ENCODE measurements at places on chromosomes 7 and 10. TPM values are rescaled to one million over a fixed set of nuclear protein-coding genes. Genes with fewer than 3 reads are reported as not detected.

The RBP3 gene
- total RNA-seq, result not detected

The MMD2 gene
- not detected for total RNA-seq

The ZNF479 gene
- total RNA-seq, result not detected

The CNTNAP2 gene
- total RNA-seq, result not detected

The NOS3 gene
- total RNA-seq, result 71.5 TPM

DNA sequence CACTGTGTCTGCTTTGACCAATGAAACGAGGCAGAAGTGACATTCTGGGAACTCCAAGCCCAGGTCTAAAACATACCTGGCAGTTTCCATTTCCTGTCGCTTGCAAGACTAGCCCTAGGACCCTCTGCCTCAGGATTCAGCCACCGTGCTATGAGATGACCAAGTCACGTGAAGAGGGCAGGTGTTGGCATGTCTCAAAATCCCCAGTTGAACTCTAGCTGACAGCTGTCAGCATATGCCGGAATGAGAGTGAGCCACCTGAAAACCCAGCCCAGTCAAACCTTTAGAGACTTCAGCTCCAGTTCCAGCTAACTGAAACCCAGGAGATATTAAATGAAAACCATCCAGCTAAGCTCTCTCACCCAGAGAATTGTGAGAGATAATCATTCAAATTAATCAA is 89.9 kb upstream of the PPP1R3A start:
- DNase-seq, result no peak

DNA sequence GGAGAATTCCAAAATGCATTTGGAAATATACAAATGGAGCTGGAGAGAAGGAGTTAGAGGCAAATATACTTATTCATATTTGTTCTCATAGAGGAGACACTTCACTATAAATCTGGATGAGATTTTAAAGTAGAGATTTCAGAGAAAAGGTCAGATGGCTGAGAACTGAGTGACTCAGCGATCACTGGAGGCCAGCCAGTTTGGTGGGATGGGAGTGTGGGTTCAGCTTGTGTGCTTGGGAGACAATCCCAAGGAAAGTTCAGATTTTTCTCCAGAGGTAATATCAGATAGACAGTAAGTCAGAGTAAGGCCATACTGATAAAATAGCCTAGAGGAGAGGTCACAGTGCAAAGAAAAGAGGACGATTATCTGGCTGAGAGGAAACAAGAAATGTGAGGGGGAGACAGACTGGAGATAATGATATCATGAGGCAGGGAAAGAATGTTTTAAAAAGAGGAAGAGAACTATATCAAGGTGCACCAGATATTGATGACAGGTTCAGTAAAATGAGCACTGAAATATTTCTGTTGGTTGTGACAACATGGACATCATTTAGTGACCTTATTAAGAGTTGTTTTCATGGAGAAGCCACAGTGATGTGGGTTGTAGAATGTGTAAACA is 67.0 kb downstream of the MDFIC start:
- peak; percentile 76 for DNase-seq

DNA sequence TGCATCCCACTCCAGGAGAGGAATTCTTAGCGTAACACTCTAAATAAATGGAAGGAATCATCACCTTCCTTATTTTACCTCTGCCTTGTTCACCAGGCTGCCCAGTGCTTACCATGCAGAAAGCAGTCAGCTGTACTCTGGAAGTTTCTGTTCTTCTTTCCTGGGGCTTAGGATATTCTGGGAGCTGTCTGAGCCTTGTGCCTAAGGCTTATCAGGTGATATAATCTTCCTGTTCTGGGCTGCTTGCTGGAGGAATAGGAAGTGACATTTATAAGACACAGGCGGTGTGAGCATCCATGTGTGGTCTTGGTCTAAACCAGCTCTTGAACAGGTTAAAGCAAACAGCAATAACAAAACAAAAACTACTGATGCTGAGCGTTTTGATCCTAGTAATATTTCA is 13.5 kb downstream of the KCTD7 start:
- DNase-seq, result no peak

DNA sequence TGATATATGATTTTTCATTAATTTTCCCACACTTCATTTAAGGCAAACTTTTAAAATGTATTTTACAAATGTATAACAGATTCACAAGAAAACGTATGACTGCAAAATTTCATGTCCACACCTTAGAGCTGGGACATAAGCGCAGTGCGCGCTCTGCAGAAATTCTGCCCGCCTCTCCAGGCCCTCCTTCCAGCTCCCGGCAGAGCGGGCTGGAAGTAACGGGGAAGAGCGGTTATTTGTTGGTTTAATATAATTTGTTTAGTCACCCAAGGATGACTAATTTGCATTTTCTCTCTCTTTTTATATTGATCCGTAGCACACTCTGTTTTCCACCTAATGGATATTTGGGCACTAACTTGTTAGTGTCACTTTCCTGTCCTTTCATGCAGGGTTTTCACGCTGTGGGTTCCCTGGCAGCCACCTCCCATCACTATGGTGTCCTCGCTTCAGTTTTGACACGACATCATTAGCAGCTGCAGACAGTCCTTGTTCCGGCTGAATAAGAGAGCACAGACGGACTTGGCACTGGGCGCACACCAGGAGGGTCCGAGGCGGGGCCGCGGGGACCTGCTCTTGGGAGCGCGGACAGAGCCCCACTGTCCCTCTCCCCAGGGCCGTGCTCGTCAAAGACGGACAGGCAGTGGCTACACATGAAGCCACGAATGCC is 129.2 kb upstream of the SEC61G start:
- no peak for DNase-seq

DNA sequence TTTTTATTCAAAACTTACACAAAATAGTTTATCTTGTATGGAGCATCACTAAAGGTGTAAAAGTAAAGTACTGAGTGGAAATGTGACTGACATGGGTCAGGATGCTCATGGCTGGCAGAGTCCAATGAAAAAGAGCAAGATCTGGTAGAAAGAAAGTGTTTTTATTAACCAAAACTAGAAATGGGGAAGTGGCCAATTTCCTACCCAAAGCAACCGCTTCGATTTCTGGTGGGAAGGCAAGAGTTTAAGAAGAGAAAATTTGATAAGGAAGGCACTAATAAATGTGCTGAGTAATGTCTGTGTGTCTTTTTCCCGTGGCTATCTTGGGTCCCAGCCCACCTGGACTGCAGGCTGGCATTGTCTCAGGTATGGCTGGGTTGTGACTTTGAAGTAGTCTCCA is 277.7 kb downstream of the ANKRD7 start:
- no peak for DNase-seq

DNA sequence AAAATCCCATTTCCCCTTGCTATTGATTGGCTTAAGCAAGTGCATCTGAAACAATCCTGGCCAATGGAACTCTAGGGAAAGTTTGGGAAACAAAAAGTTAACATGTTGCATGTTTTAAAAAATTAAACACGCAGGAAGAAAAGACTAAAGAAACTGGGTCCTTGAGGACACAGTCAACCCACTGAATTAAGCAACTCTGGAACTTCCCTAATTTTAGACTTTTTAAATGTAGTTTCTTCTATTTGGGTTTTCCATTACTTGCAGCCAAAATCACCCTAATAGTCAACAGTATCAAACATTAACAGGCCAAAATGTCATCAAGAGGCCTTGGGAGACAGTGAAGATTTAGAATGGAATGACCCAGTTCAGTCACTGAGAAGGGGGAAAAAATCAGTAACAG is 40.6 kb downstream of the OSBPL3 start:
- DNase-seq, result no peak

DNA sequence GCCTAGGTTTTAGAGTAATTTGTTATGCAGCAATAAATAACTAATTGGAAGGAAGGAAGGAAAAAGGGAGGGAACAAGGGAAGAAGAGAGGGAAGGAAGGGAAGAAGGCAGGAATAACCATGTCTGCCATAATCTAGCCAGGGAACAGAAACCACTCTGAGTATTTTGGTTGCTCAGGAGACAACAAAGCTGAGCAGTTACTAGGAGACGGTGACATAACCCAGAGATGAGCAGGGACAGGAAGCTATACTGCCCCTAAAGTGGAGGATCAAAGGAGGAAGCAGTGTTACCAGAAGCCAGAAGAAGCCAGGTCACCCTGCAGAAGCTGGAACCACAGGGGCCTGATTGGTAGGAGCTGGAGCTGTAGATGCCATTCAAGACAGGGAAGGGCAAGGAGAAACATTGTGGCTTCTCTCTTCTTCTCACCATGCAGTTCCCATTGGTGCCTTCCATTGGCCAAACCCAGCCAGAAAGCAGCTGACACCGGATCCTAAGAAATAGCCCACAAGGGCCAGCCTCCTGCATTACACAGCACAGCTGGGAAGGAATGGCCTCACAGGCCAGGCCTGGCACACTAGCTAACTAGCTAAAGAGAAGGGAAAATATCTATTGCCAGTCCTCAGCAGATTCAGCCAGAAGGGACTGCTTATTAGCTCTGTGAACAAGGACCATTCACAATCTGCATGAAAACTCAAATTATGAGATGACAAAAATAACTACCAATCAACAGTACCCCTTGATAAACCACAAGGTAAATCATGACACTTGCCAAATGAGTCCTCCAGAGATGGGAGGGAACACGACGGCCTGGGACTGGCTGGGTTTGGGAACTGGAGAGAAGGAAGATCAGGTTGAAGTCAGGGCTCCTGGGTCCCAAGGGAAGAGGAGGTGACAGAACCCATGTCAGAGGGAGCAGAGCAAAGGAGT is 184.5 kb upstream of the NFE2L3 start:
- DNase-seq, result no peak

- DNase-seq, result no peak
Observed at GRCh38 chr10:123683865-123684264, 17.7 kb downstream of the GPR26 start.

GRCh38 chr7:151680810-151681209 is 161.1 kb upstream of the RHEB start:
- no peak for DNase-seq

- no peak for DNase-seq
Observed at GRCh38 chr10:31368724-31369123, 49.7 kb downstream of the ZEB1 start.

- no peak for DNase-seq
Observed at GRCh38 chr7:127437241-127437640, 44.7 kb upstream of the ZNF800 start.

GRCh38 chr7:11620406-11621253 is 211.4 kb downstream of the THSD7A start:
- no peak for DNase-seq

DNA sequence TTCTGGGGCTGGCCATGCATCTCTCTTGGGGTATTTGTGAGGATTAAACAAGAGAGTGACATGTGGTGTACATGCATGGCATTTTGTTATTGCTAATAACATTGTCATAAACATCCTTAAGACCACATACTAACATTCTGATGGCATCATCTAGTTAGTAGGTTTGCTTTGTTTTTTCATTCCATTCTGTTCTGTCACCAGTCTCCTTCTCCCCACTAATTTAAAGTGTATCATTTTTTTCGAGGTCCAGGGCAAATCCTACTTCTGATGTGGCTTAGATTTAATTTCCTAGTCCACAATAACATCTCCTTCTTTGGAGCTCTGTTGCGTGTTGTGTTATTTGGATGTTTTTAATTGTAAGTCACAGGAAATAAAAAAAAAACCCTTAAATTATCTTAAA is 248.1 kb downstream of the LRMDA start:
- no peak for DNase-seq

GRCh38 chr10:132522521-132523411 is 14.8 kb upstream of the INPP5A start:
- no peak for DNase-seq

DNA sequence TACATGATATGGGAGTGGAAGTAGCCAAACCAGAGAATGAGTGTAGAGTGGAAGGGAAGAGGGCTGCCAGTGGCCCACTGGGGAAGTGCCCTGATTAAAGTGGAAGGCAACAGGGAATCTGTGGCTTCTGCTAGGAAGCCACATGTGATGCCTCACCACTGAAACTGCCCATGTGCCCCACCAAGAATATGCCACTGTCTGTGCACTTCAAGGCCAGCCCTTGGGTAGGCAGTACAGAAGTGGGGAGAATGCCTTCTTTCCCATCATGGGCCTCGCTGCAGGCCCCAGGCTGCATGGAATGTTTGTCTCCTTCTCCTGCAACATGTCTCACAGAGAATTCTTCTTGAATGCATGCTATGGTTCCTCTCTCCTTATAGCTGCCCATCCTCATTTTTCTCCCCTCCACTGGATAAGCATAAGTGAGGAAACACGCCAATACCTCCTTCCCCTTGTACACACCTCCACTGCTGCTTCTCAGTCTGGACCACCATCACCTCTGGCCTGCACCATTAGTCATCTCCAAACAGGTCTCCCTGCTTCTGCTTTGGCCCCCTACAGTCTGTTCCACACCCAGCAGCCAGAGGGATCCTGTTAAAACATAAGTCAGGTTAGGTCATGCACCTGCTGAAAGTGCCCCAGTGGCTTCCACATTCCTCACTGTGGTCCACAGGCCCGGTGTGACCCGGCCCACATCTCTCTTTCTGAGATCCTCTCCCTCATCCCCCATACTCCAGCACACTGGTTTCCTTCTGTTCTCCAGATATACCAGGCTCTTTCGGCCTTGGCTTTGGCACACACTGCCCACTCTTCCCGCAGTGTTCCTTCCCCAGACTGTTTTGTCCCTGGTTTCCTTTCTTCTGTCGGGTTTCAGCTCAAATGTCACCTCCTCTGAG is 37.1 kb downstream of the SNX10 start:
- DNase-seq, result no peak

DNA sequence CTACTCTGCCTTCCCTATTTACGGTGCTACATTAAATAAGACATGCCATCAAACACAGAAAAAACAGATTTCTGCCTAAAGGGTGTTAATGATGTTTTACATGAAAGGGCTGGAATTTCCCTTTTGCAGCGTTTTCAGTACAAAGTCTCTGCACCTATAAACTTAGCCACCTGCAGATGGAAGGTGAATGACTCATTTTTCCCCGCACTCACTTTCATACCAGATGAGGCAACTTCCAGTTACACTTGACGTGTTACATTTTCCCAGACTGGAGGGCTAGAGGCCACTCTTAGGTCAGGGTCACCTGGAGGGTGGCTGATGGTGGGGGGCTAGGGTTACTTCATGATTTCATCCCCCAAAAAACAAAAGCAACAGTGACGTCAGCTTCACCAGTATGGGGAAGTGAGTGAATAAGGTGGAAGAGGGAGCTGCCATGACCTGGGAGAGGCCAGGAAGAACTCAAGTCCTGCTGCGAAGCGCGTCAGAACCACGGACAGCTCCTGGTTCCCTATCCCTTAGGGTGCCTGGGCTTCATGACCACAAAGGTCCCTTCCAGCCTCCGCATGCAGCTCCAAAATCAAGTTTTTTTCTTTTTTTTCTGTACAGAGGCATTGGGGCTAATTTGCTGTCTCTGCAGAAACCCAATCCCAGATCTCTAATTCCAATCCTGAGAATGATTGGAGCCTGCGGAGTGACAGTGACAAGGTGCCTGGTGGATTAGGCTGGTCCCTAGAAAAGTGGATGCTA is 94.0 kb downstream of the ADARB2 start:
- DNase-seq, result peak; percentile 11

All from HT1080 (cell line).